ENCODE measurements at places on chromosomes 2 and 18.

GRCh38 chr2:72494392-72494791 lies 331.4 kb downstream of the EXOC6B start:
- no peak for DNase-seq

DNA sequence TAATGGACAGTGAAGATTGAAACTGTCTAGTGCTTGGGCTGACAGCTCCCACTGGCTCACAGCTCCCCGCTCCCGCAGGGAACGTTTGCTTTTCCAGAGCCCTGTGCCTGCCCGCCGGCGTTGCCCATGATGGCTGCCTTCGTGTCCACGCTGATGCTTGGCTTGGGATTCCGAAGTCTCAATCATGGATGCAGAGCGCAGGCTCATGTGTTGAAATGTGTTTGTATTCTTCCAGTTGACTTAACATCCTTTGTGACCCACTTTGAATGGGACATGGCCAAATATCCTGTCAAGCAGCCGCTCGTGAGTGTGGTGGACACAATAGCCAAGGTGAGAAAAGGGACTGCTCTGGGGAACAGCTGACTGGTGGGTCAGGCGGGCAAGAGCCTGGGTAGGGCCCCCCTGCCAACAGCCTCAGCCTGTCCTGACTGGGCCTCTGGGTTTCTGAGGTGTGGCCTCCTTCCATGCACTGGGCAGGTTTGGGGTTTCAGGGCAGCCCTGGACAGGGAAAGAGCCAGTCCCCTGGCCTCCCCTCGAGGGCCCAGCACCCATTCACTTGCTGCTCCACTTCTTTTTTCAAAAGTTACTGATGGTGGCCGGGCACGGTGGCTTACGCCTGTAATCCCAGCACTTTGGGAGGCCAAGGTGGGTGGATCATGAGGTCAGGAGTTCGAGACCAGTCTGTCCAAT lies 42.8 kb downstream of the ATP6V1C2 start:
- DNase-seq = no peak

DNA sequence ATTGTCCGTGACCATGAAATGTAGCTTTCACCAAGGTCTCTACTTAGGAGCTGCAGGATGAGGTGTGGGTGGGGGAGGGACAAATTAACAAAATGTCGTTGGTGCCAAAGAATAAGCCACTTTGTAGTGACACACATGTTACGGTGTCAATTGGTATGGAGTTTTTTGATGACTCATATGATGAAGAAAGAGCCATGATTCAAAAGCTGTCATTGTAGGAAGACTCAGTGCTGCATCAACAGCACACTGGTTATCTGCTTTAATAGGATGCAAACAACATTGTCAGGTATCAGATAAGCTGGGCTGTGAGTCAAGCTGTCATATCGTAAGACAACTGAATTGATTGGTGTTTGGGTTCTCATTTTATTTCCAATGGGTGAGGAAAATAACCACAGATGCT lies 36.6 kb upstream of the BOD1L2 start:
- no peak for DNase-seq

DNA sequence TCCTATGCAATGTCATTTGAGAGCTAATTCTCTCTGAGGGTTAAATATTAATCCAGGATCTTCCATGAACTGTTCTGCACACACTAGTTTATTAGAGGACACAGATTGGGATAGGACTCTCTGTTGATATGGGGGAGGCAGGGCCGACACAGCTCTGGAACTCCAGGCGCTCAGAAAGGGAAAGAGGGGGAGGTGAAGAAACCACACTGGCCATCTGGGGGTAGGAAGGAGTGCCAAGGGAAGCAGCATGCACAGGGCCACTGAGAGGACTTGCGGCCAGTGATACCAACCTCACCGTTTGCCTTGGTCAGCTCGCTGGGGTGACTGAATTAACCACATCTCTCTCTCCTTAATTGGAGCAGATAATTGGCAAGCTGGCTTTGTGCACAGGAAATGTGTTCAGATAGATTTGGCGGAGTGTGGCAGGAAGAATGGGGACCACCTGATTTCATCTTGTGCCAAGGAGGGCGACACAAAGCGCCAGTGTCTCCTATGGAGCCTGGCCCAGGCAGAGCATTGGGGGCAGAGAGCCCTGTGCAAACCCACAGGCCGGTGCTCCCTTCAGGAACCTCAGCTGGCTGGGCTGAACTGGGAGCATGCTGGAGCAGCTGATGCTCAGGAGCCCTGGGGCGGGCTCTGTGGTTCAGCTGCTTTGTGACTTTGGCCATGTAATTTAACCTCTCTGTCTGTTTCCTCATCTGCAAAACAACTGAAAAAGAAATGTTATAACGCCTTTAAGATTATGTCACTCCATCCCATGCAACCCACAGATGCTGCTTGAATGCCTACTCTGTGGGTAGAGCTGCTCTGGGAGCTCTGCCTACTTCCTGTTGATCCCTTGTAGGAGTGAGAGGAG lies 114.7 kb upstream of the STON1 start:
- no peak for DNase-seq

- no peak for DNase-seq
Measured at GRCh38 chr2:195945056-195945455, 123.6 kb downstream of the DNAH7 start.

DNA sequence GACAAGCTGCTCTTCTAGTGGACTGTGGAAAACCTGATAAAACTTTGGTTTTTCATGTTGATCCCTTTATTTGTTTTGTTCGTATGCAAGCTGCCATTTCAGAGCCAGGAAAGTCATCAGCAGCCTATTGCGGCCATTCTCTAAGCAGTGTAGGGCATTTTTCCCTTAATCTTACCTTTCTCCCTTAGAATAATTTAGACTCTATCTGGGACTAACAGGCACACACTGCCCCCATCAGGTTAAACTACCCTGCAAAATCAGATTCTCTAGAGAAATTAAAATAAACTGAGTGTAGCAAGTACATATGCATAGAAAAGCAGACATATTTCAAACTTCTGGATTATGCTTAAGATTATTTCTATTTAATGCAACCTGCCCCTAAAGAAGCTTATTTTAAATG lies 347.5 kb downstream of the METTL4 start:
- no peak for DNase-seq

DNA sequence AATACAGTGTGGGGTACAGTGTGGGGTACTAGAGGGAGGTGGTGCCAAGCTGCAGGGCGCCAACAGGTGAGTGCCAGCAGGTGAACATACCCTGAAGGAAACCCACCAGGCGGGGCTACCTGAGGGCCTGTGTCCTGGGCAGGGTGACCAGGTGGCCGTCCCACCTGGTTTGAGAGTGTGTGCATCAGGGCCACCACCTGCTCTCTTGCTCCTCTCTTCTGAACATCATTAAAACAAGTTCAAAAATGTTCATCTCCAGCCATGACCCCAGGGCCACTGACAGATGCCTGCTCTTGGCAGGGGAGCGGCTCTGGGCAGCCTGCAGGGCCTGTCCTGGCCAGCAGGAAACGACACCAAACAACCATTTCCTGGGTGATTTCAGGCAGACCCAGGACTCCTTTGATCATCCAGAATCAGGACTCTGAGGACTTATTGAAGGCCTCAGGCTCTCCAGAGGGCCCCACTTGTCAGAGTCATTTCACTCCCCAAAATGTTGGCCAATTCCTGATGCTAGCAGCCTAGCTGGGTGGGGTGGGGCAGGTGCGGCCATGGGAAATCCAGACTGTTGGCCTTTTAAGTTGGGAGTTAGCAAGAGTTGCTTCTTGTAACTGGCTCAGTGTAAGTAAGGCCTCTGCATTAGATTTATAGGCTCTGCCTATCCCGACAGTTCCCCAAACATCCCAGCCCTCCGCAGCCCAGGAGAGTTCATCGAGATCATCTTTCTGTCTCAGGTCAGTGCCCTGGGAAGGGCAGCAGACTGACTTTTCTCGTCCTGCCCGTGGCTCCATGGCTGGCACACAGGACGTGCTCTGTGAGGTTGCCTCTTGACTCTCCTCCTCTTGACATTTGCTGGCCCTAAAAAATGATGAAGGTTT lies 111.5 kb upstream of the ZNF236 start:
- no peak for DNase-seq

DNA sequence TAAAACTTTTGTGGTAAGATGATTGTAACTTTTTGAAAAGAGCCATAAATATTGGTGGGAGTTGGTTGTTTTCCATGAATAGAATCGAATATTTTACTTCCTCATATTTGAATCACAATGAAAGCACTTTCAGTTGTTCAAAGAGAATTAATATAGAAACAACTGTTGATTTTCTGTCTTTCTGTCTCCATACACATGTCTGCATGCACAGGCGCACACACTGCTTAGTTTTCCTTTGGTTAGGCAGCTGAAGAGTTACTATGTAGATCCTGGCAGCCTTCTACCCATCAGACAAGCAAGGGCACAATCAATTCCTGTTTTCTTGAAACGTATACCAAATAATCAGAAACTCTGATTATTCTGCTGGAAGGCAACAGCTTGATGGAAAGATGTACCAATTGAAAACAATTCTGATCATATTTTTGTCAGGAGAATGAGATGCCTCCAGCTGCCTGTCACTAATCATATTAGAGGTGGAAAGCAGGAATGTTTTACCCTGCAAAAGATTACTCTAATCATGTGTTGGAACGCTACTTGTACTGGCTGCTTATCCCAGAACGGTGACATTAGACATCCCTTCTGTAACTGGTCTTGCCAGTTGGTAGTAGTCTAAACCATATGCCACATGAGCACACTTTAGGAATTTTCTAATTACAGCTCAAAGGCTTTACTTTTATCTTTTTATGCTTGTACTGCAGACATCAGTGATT lies 24.0 kb downstream of the SPATS2L start:
- no peak for DNase-seq

DNA sequence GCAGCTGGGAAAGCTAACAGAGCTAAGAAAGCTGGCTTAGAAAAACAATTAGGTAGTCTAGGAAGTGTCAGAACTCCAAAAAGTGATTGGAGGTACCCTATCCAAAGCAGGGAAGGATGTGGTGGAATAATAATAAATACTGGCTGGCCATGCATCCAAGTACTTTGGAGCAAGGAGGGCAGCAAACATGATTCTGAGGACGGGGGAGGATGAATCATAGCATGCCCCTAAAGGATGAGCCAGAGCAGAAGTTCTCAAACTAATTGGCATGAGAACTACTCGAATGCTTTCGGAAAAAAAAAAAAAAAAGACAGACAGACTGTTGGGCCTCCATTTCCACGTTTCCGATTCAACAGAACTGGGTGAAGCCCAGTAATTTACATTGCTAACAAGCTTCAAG lies 2.4 kb downstream of the CWC22 start:
- DNase-seq = no peak

DNA sequence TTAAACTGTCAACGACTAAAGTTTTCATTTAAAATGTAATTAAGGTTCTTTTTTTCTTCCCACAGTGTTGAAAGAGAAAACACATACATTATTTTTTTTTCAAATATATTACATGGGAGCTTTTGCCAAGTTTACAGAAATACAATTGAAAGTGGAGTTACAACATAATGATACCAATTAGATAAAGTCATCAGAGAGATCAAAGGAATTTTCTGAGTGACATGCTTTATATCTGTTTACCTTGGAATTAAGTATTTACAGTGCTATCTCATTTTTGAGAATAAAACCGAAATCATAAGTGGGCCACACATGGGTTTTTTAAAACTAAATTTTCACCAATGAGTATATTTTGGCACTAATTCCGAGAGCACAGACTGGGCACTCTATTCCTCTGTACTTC lies 165.2 kb downstream of the RAPGEF4 start:
- no peak for DNase-seq

- no peak for DNase-seq
Measured at GRCh38 chr18:73355121-73355520, 487.3 kb upstream of the NETO1 start.

- no peak for DNase-seq
Measured at GRCh38 chr2:229445019-229445418, 173.9 kb upstream of the PID1 start.

DNA sequence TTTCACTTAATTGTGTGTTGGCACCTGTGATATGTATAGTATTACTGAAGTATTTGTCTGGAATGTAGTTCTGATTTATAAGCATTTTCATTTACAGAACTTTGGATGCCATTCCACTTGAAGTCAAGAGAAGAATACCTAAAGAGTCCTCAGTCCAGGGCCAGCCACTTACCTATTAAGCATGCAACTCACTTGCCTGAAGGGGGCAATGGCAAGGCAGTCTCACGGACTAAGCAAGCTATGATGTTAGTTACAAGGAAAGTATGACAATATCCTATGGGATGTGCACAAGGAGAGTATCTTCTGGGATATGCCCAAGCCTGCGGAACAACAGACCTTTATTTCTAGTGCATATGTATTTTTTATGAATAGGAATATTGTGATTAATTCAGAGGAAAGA lies 369.4 kb upstream of the GCFC2 start:
- no peak for DNase-seq

GRCh38 chr2:145644820-145645302 lies 1124.9 kb upstream of the ZEB2 start:
- DNase-seq = no peak

- DNase-seq = no peak
Measured at GRCh38 chr2:42545023-42545721, 23.3 kb upstream of the MTA3 start.
